ENCODE measurements at places on chromosomes 12 and 14. TPM values are rescaled to one million over a fixed set of nuclear protein-coding genes. Genes with fewer than 3 reads are reported as not detected.

GALNT4 gene
- 8.8 TPM for total RNA-seq

KITLG gene
- 0.39 TPM for total RNA-seq

ZDHHC22 gene
- not detected for total RNA-seq

NUAK1 gene
- total RNA-seq = 0.02 TPM

CLEC2A gene
- total RNA-seq = not detected
